ENCODE measurements at places on chromosomes 3 and 15.

- no peak for DNase-seq
Observed at GRCh38 chr3:21216598-21216997, 534.4 kb downstream of the ZNF385D start.

DNA sequence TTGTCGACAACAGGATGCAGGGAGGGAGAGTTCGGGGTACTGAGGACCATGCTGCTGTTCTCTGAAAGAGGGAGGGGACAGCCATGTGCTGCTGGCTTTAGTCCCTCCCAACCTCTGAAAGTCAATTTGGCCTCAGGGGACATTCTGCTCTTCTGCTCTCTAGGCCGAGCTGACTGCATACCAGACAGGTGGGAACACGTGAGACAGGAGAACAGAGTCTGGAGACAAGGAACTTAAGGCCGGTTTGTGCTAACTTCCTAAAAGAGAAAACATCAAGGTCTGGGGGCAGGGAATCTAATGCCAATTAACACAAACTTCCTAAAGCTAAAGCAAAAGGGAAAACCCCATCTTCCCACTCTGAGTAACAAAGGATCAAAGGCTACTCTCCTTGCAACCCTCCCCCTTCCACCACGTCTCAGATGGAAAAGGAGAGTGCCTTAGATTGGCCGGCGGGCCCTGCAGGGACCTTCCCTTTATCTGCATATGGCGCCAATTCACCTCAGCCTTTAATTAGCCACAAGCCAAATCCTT, 41.0 kb downstream of the SLCO2A1 start:
- no peak for DNase-seq

DNA sequence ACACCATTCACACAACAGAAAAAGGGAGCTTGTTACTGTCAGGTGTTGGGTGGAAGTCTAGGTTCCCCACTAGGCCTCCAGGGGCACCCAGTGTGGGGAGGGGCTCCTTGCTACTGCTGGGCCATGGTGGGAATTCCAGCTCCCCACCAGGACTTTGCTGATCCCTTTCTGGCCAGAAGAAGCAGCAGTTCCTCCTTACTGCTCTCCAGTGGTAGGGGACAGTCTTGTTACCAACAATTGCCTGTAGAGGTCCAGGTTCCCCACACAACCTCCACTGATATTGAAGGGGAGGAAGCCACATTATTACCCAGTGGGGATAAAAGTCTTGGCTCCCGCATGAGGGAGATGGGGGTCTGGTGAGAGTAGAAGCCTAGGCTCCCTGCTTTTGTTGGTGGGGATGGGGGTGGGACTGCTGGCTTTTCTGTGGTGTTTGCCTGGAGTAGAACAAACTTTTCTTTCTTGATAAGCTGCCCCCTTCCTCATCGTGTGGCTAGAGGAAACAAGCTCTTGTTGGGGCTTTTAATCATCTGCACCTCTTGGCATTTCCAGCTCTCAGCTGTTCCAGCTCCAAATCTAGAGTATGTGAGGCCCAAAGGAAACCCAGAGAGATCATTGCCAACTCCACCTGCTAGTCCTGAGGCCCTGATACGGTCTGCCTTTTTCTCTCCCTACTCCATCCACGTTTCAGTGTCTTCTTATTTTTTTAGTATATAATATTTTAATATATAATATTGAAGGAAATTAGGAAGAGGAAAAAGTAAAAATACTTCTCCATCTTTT, 824.2 kb downstream of the AGBL1 start:
- DNase-seq = no peak

- no peak for DNase-seq
Observed at GRCh38 chr3:30548600-30548999, 57.8 kb upstream of the TGFBR2 start.

DNA sequence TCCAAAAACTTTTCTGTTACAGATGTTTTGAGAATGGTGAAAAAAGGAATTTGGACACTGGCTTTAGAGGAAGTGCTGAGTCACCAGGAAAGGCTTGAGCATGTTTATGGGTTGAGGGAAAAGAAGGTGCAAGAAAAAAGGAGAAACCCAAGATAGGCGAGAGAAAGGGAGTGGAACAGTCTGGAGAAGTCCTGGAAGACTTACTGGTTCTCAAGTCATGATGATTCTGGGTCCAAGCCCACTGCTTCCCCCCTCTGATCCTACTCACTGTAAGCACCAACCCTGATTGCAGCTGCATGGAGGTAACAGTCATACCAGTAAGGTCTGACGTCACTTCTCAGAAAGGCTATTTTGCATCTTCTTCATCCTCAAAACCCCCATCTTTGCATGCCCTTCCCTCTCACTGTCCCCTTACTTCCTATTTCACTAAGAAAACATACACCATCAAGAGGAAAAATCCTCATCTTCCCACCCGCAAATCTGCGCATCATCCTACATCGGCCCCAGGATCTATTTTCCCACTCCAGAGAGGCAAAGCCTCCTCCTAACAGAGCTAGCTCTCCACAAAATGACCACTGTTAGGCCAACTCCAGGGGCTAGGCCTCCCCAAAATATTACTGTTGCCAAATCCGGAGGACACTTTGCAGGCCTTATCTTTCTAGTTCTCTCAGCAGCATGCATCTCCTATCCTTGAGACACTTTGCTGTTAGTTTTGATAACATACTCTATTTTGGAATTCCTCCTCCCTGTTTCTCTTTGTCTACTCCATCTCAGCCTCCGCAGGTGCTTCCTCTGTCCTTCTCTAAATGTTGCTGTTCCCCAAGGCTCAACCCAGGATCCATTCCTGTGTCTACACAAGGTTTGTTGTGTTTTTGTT, 3.2 kb upstream of the ATP13A3 start:
- DNase-seq = no peak

GRCh38 chr3:187919048-187919447, 173.8 kb upstream of the BCL6 start:
- DNase-seq = peak; percentile 19

- DNase-seq = no peak
Observed at GRCh38 chr15:50828610-50829206, 63.2 kb upstream of the SPPL2A start.

DNA sequence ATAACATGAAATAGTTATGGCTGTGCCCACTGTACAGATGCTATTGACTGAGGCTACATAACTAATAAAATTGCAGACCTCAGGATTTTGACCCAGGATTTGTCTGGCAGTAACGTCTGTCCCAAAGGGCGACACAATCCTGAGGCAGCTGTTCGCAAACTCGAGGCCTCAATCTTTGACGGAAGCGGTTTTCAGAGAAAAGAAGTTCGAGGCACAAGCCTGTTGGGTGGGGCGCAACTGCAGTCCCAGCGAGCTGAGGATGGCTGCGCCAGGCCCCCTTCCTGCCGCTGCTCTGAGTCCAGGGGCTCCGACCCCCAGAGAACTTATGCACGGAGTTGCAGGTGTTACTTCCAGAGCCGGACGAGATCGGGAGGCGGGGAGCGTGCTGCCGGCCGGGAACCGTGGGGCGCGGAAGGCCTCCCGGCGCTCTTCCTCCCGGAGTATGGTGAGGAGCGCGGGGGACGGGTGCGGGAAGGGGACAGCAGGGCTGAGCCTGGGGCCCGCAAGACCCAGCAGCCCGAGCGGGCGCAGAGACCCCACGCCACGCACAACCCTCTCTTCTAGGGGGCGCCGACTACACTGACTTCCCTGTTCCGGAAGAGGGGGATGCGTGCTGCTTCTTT, at the start of gene PARP15:
PARP15 (plus strand) TSS at position 242 of the 623 bp plus-strand sequence; CDS start at position 260, 18 bp downstream.
- no peak for DNase-seq

DNA sequence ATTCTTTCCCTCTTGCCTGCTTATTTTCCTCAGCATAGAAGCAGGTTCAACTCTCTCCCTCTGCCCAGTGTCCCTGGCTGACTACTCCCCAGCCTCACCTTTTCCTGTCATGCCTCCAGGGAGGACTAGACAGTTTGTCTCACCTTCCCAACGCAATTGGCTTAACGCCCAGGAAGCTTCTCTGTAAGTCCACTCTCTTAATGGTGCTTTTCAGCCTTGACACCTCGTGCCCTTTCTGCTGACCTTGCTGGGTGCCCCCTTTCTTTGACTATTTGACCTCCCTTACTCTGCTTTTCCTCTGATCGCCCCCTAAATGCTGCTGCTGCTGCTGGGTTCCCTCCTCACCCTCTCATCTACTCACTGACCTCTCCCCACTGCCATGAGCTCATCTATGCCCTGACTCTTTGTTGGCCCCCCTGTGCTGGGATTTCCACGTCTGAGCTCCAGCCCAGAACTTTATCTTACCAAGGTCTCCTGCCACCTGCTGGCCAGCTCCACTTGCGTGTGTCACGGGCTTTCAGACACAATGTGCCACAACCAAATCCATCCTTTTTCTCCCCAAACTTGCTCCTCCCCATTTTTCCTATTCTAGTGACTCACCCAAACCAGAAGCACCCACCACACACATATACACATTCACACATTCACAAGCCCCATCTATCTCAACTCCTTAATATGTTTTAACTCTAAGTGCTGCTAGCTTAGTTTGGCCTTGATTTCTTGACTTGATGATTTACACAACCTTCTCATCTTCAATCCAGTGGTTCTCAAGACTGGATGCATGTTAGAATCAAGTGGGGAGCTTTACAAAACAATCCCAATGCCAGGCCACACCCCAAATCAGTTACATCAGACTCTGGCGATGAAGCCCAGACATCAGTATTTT, 16.6 kb downstream of the EPB42 start:
- DNase-seq = peak; percentile 22

- no peak for DNase-seq
Observed at GRCh38 chr3:127706312-127706711, 33.6 kb downstream of the ABTB1 start.

DNA sequence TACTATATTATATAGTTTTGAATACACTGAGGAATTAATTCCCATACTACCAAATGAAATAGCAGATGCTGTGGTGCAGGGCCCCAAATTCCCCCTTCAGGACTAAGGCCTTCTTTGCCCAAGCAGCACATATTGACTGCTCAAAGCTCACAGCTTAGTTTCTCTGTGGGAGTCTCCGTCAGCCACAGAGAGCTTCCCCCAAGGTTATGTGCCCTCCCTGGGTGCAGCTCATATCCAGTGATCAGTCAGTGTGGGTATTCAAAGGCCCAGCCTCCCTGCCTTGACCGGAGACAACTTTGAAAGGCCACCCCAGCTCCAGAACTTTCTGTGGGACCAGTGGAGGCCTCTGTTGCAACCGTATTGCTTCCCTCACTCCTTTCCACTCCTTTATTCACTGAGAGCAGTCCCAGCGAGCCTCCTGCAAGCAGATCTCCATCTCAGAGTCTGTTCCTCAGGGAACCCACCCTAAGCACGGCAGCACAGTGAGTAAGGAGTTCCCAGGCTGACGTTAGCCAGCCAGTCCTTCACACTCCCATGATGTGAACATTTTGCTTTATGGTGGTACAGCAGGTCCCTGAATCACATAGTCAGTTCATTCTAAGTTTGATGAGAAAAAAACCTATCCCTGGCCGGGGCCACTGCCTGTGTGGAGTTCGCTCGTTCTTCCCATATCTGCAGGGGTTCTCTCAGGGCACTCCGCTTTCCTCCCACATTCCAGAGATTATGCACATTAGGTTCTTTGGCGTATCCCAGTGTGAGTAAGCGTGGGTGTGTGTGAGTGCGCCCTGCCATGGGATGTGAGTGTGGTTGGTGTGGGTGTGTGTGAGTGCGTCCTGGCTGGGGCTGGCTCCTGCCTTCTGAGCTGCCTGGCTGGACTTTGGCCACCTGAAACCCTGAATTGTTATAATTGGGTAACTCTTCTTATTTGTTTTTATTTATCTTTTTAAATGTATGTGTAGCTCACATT, 64.4 kb upstream of the PPARG start:
- DNase-seq = no peak

GRCh38 chr3:31220431-31220830, 312.3 kb upstream of the STT3B start:
- no peak for DNase-seq

DNA sequence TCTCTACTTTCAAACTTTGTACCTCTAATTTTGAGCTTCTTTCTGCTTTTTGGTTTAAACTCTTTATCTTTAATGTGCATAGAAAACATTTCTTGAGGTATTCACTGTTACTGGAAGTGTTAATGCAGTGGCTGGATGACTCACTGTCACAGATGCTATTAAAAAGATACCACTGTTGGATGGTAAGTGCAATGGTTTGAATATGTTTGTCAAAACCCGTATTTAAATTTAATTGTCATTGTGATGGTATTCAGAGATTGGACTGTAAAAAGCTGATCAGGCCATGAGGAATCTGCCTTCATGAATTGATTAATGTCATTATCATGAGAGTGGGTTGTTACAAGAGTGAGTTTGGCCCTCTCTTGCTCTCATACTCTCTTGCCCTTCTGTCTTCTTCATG, 70.6 kb downstream of the AP4E1 start:
- no peak for DNase-seq

DNA sequence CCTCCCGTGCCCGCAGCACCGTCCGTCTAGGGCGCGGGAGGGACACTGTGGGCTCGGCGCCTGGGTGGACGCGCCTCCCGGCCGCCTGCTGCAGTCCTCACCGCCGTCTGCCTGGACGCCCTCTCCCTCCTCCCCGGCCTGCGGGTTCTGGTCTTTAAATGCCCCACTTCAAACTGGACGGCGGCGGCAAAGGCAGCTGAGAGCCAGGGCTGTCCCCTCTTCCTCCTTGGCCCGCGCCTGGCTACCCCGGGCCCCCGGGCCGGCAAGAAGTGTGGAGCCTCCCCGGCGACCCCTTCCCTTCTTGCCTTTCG, 426 bp downstream of the CBLB start:
- no peak for DNase-seq

GRCh38 chr3:131620977-131621376, 118.2 kb upstream of the MRPL3 start:
- DNase-seq = no peak

- DNase-seq = no peak
Observed at GRCh38 chr3:15094187-15094875, 4.6 kb downstream of the RBSN start.

GRCh38 chr15:63145426-63145825, 11.9 kb downstream of the RPS27L start:
- DNase-seq = no peak

DNA sequence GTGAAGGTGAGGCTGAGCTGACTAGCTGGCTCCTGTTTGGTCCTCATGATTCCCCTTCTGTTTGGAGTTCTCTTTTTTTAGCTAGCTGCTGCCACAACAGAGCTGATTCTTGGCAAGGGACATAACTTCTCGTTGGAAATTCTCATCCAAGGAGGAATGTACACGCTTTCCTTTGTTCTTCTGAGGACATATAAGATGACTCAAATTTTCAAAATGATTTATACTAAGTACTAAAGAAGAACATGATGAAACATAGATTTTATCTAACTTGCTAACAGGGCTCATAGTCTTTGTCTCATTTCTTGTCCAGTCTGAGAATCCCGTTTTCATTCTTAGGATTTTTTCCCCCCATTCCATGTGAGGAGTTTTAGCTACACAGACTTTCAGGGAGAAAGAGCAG, 2.9 kb upstream of the TFG start:
- no peak for DNase-seq

DNA sequence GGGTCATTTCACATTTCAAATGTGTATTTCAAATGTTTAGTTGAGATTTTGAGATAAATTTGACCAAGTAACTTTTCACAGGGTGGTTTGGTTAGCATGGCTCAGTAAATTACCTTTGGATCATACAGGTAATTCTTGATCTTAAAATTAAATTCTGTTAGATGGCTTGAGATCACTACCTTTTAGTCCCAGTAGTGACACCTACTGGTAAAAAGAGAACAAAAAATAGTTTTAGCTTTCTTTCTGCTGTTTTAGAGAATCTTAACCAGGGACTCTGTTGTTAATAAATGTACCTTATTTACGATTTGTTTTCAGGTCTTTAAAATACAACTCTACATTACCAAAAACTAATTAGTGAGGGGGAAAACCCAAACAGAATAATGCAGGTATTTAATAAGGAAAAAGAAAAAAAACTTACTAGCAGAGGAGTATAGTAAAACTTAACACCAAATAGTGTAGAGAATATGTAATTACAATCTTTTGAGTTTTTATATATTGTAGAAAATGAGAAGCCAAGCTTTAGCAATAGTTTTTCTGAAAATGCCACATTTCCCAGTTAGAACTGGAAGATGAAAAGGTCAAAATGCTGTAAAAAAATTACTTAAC, 620.3 kb upstream of the AGTR1 start:
- no peak for DNase-seq

Data from activated CD8-positive, alpha-beta memory T cell treated with anti-CD3 and anti-CD28 coated beads for 1 hour (primary cell).